ENCODE measurements at places on chromosomes 7 and 10.

- no peak for DNase-seq
These were observed 82.1 kb downstream of the PKD1L1 start for GRCh38 chr7:47866120-47866519.

- DNase-seq = no peak
These were observed 98.3 kb upstream of the KCNIP2 start for GRCh38 chr10:101941871-101942270.

- no peak for DNase-seq
These were observed 5.8 kb upstream of the MMP21 start for GRCh38 chr10:125781374-125781773.

DNA sequence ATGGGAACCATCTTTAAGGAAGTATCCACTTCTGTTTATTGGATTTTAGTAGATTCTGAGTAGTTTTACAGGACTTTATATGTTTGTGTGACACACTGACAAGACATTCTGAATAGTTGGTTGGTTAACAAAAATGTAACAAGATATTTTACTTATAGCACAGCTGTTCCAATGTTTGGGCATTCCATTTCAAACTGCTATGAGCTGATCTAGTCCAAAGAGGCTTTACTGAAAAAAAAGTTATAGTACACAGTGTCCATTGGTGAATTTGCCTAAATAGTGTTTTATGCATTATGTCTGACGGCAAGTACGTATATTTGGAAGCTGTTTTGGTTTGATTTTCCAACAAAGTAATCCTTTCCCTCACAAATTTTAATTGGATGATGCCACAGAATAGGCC, 99.1 kb downstream of the SAMD9 start:
- DNase-seq = no peak

GRCh38 chr10:115963848-115964247, 309.2 kb downstream of the GFRA1 start:
- no peak for DNase-seq

DNA sequence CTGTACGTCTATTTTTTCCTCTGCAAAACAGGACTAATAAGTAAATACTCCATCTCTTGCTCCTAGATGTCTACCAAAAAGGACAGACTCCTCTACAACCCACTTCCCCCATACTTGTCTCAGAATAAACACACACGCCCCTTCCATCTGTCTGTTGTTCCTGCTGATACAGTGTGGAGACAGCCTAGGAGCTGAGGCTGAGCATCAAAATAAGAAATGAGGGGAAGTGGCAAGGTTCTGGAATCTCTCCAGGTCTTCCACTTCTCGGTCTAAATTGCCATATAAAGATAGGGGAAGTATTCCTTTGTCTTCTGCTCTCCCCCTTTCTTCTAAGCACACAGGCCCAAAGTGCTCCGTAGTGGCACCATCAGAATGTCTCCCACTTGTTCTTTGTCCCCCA, 30.8 kb upstream of the VSIR start:
- no peak for DNase-seq

DNA sequence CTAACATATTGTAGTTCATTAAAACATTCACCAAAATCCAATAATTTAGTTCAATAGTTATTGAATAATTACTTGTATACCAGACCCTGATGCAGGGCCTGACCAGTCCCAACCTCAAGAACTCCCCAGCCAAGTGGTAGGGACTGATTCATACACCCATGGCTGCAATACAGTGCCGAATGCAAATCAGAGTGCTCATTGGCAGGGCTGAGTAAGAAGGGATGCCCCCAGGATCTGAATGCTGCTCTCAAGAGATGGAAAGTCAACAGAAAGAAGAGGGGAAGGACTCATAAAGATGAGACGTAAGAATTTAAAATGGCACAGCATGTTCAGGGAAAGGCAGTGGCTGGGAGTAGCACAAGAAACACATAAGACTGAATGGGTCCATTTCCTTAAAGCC, 29.9 kb downstream of the ZNF438 start:
- no peak for DNase-seq

DNA sequence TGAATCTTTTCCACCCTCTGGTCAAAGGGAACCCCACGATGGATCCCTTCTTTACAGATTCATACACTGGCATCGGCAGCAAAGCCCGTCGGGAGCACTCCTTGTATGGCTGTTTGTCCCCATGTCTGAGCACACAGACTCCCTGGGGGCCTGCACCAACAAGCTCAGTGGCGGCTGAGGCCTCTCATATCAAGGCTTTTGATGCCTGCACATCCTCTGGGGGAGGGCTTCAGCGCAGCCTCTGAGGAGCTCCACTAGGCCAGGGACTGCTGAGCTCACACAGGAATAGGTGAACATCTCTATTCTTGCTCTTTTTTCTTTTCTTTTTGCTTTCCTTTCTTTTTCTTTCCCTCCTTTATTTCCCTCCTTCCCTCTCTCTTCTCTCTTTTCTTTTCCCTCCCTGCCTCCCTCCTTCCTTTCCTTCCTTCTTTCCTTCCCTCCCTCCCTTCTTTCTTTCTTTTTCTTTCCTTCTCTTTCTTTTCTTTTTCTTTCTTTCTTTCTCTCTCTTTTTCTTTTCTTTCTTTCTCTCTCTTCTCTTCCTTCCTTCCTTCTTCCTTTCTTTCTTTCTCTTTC, 174.6 kb downstream of the CCDC3 start:
- DNase-seq = no peak

GRCh38 chr10:14740684-14741247, 33.9 kb downstream of the FAM107B start:
- DNase-seq = no peak

- DNase-seq = no peak
These were observed 74.7 kb downstream of the CACNB2 start for GRCh38 chr10:18214691-18215563.

- no peak for DNase-seq
These were observed 262.1 kb downstream of the LRMDA start for GRCh38 chr10:75693489-75693888.

- no peak for DNase-seq
These were observed 219.5 kb downstream of the KIAA1217 start for GRCh38 chr10:24428410-24428782.

DNA sequence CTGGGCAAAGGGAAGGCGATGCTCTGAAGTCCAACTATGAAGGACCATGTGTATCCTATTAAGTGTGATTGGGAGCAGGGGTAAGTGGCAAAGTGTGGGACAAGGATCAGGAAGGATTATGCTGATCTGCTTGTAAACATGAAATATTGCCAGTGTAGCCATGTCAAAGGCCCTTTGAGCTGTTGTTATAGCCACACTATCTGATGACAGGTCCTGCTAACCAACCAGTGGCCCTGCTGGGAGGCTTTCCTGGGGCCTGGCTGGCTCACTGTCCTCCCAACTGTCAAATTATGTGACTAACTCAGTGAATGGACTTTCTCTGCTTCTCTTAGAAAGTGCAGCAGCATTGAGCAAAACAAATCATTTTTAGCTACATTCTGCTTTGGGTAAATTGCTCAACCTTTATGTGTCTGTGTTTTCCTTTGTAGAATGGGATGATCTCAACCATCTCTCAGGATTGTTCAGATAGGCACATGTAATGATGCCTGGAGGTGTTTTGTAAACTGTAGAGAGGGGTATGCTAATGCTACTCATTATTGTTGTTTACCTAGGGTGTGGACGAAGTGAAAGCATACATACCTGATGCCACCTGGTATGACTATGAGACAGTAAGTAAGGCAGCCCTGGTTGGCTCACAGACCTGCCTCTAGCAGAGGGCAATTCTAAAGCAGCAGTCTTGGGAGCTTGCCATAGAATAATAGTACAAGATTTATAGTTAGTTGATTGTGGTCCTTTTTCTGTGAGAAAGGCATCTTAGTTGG, 47.4 kb downstream of the MGAM2 start:
- DNase-seq = no peak

GRCh38 chr7:1899196-1899595, 229.1 kb downstream of the ELFN1 start:
- DNase-seq = no peak

- no peak for DNase-seq
These were observed 27.8 kb downstream of the GET4 start for GRCh38 chr7:903921-904755.

GRCh38 chr7:23533238-23533604, 1.4 kb upstream of the TRA2A start:
- DNase-seq = no peak

DNA sequence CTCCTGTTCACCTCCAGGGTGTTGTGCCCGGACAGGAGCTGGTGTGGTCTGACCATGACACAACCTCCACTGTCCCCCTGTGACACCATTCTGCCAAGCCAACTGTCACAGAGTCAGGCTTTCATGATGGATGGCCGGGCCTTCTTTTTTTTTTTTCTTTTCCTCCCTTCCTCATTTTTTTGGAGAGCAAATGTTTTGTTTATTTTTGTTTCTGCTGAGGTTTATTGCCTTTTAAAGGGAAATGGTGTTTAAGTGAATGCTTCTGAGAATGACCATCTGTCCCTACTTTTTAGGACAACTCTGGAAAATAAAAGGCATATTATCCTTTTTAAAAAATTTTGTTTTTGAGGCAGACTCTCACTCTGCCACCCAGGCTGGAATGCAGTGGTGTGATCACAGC, 115.1 kb upstream of the NPS start:
- DNase-seq = no peak

DNA sequence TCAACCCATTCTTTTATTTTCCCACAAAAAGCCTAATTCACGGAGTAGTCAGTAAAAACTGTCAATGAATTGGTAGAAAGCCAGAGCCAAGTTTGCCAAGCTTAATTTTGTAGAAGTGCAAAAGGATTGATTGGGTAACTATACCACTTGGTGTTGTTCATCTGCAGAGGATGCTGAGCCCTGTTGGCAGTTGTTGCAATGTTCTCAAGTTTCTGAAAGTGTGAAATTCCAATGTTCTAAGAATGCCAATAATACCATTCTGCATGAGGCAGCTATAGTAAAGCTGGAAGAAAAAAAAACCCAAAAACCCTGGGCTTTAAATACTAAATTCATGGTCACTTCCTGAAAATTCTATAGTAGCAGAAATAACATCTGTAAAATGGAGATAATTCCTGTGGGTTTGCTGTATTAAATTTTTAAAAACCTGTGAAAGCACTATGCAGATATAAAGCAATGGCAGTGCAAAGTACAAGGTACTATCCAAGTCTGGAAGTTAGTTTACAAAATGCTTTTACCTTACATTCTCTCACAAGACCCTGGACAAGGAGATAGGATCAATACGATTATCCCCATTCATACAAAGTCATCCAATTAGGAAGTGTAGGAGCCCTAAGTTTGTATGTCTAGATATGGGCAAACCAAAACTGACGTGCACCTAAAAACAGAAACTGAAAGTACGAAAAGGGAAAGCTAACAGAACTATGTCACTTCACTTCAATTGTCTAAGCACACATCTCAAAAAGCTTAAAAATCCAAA, 6.0 kb upstream of the PON1 start:
- no peak for DNase-seq

GRCh38 chr7:2003931-2004812, 228.6 kb downstream of the MAD1L1 start:
- DNase-seq = no peak

DNA sequence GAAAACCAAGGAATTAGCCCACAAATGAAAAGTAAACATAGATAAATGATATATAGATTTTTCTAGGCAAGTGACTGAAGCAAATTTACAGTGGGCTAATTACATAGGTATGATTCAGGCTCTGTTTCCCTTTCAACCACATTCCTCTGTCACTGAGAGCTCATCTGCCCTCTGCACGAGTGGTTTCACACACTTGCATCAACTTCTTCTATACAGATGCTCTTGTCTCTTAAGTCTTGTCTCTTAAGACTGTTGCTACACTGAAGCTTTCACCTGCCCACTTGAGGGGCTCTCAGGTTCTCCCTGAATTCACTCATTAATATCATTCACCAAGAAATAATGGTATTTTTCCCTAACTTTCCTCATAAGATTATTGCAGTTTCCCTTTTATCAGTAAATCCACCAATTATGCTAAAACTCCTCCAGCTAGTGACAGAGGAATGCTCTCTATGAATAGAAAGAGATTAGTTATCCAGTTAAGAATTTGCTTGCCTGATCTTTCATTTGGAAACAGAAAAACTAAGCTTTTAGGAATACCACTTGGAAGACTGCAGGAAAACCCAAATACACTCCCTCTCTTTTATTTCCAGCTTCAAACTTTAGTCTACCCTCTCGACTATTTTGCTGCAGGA, 95.7 kb downstream of the ELAPOR2 start:
- DNase-seq = no peak

- DNase-seq = no peak
These were observed 28.3 kb upstream of the GNA12 start for GRCh38 chr7:2872296-2872874.

DNA sequence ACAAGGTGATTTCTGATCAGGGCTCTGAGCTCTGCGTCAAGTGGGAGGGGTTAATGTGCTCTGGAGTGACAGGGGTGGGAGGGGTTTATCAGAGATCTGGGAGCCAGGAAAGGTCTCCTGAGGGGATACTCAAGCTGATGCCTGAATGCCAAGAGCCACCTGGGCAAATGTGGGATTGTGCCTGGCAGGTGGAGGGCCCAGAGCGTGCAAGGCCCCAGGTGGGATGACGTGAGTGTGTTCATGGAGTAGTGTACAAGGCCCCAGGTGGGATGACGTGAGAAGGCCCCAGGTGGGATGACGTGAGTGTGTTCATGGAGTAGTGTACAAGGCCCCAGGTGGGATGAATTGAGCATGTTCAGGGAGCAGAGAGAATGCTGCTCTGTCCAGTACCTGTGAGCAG, 610.3 kb downstream of the PTPRN2 start:
- DNase-seq = no peak

- DNase-seq = peak; percentile 50
These were observed 68.7 kb downstream of the SGMS1 start for GRCh38 chr10:50554995-50555568.

DNA sequence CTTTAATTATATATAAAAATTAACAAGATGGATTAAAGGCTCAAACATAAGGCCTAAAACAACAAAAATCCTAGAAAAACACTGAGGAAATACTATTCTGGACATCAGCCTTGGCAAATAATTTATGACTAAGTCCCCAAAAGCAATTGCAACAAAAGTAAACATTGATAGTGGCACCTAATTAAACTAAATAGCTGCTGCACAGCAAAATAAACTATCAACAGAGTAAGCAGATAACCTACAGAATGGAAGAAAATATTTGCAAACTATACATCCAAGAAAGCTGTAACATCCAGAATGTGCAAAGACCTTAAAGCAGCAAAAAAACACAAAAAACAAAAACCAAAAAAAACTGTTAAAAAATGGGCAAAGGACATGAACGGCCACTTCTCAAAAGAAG, 384.0 kb upstream of the SEMA3D start:
- DNase-seq = no peak

- DNase-seq = no peak
These were observed 201.1 kb downstream of the GLRX3 start for GRCh38 chr10:130337305-130337640.

DNA sequence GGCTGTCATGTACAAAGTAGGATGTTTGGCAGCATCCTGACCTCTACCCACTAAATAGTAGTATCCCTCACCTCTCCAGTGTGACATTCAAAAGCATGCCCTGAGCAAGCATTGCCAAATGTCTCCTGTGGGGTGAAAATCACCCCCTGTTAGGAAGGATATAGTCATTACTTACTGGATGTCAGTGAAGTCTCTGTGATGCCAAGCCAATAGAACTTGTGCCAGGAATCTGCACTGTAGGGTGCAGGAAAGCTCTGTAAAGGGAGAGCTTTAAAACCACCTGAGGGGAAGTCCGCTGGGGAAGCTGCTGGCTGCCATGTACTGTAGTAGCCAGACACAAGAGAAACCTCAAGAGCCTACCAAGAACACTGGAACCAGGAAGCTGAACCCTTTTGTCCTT, 170.7 kb upstream of the DKK1 start:
- no peak for DNase-seq

- DNase-seq = no peak
These were observed 33.2 kb upstream of the MXI1 start for GRCh38 chr10:110174201-110174600.

GRCh38 chr7:37526623-37527022, 78.0 kb upstream of the ELMO1 start:
- no peak for DNase-seq

All from CD4-positive, alpha-beta T cell treated with Interleukin-17A for 4 hours (primary cell).